HAP-1 (cell line): ENCODE measurements at places on chromosomes 1 and 21.

GRCh38 chr21:25334046-25334730 lies 273.1 kb downstream of the MRPL39 start:
- no peak for DNase-seq

- DNase-seq: no peak
These were observed 28.6 kb downstream of the UAP1 start for GRCh38 chr1:162590101-162590500.

DNA sequence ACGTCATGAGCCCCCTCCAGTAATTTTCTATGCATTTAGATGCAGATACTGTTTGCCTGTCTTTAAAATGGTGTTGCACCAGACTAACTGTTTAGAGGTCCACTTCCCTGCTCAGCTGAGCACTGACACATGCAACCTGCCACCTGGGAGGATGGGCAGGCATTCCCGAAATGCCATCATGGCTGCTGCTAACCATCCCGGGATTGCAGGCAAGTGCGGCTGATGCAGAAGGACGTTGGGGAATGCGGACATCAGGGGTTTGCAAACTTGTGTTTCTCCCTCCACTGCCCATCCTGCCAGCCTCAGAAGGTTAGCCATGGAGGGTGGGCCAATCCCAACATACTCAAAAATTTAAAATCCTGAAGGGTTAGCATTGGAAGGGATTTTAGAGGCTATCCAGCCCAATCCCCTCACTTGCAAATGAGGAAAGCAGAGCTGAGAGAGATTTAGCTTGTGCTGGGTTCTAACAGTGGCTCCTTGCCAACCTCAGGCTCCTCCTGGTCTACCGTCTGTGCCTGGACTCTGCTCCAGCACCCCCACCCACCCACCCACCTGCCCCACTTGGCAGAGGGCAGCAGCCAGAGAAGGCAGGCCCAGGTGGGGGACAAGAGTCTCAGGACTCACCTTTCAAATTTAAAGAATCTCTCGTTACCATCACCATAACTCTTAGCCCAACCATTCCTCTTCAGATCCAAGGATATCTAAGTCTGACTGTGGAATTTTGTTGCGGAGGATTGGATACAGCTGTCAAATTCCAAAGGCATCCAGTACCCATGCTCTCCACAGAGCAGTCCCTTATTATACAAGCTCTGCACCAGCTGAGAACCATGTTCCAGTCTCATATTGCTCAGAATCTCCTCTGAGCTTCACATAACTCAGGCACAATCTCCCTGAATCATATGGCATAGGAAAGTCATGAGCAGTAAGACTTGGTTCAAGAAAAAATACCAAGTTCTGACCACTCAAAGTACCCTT lies 34.2 kb downstream of the HIVEP3 start:
- no peak for DNase-seq

DNA sequence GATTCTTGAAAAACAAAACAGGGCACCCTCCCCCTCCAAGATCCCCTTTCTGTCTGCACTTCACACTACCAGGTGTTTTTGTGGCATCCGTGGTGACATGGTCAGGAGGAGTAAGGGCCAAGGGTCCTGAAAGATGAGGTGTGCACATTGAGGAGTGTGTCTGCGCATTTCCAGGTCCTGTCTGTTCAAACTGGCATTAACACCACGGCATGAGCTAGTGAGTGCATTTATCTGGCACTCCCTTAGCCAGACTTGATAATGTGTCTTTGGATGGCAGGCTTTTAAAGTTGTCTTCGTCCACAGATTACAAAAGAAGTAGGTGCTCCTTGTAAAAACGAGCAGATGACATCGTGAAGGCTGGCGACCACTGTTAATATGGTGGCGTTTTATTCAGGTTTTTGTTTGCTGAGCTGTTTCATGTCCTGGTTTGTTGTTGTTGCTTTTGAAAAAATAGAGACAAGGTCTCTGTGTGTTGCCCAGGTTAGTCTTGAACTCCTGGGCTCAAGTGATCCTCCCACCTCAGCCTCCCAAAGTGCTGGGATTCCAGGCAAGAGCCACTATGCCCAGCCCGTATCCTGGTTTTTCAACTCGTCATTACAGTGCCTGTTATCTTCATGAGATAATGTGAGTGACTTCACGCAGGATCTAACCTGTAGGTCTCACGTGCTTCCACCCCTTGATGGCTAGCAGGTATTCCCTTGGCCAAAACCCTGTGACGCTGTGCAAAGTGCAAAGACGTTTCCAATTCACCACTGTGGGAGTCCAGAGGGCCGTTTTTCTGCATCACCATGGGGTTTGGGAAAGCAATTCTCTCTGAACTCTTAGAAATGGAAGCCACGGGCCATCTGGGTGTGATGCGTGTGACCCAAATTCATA lies 4.2 kb downstream of the TMEM51 start:
- no peak for DNase-seq

DNA sequence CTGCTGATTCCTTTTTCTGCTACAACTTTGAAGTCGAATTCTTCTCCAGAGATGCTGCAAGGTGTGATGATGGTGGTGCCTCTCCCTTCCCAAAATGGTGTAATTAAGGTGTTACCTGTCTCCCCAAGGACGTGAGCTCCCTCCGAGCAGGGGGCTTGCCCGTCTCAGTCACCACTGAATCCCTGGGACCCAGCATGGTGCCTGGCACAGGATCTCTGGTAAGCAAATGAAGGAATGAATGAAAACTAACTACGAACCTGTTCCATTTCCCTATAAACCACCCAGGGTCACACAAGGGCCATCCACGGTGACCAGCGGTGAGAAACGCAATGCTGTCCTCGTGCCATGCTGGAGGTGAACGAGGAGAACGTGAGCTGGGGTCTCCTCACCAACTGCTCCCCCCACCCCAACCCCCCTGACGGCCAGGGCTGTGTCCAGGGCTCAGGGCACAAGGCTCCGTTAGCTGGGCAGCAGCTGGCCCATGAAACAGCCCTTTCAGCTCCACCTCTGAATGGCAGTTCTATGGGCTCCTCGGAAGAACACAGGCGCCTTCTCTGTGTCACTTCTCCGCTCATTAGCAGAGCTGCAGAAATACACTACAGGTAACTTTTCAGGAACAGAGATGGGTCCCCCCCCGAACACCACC lies 2.2 kb upstream of the MATN1 start:
- no peak for DNase-seq

DNA sequence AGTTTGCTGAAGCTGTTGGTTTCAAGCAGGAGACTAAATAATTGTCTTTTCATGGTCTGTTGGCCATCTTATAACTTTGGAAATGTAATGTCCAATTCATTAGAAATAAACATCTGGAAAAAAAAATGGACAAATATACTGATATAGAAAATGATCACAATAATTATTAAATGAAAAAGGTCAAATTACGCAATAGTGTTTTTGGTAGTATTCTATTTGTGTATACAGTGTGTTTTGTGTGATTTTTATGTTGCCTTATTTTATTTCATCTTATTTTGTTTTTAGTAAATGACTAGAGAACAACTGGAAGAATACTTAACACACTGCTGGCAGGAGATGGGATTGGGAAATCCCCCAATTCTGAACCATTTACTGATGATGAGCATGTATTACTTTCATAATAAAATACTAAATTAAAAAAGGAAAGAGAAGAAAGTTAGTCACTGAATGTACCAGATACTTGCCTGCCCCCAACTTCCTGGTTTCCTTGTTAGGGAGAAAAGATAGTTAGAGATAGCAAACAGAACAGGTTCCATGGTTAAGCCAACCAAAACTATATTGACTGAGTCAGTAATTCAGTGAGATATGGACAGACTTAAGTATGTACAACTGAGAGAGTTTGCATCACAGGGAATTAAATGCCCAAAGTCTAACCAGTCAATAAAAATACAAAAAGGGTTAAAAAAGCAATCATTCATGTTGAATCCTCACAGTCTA lies 24.0 kb upstream of the SAMD13 start:
- no peak for DNase-seq

GRCh38 chr1:18778437-18778836 lies 81.0 kb downstream of the TAS1R2 start:
- no peak for DNase-seq

DNA sequence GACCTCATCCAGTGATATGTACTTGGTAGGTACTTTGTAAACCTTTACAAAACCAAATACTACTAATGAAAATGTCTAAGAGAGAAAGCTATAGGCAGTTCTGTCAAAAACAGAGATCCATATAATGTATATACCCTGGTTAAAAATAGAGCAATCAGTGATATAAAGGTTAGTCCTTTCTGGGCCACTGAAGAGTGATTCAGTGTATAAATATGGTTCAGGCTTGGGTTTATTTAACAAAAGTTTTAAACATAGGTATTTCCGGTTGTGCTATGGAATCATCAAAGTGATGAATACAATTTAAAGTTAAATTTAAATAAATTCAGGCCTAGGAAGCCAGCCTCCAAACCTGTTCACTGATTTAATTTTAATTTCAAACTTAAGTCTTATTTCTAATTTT lies 108.4 kb upstream of the DMRTA2 start:
- DNase-seq: no peak

DNA sequence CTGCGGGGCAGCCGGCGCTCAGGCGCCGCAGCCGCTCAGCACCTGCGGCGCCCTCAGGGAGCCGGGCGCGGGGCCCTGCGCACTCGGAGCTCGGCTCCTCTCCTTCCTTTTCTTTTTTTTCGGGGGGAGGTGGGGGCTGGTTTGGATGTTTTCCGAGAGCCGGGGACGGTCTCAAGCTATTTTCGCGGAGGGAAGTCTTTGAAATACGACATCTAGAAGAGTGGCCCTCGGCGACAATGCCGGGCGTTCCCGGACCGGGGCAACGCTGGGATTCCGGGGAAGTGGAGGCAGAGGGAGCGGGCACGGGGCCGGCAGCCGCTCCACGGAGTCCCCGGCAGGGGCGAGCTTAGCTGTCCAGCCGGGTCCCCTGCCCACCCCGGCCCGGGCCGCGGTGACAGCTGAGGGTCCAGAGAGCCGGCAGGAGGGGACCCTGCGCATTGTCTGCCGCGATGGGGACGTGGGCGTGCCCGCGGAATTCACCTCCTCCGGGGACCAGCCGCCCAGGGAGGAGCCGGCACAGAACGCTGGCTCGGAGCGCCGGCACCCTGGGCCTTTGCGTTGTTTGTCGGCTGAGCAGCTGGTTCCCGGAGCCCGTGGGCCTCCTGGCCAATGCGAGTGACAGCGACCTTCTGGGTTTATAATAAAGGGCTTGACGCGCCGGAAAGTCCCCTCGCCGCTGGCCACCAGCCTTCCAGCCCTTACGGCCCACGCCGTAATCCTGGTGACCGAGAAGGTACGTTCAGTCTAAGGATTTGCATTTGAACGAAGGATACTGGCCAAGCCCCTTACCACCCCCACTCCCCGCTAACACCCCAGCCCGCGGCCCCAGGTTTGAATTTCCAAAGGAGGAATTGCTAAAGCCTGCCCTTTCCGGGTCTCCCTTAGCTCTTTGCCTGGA lies 582 bp downstream of the SLC37A1 start:
- peak; percentile 69 for DNase-seq
